ENCODE measurements at places on chromosomes 3 and 15. TPM values are rescaled to one million over a fixed set of nuclear protein-coding genes. Genes with fewer than 3 reads are reported as not detected.

GRCh38 chr3:32577581-32578556, 7.2 kb upstream of the DYNC1LI1 start:
- no peak for DNase-seq

DNA sequence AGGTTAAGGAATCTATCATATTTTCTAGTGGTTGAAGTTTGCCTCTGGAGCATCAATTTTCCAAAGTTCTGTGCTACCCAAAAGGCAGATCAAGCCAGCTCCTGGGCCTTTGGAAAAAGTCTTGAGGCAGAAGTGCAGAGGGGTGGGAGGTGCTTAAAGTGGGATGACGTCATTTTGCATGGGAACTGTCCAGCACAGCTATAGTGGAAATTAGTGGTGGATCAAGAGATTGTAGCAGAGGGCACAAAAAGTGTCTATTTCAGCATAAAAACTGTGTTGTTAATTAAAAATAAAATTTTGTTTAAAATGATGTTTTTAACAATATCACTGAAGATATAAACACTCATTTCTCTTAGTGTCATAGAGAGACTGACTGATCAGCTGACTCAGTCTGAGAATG, 221.9 kb downstream of the LRRN1 start:
- no peak for DNase-seq

- DNase-seq, result no peak
These were observed 89.7 kb downstream of the TP63 start for GRCh38 chr3:189720736-189721417.

- DNase-seq, result no peak
These were observed 337.7 kb upstream of the AGTR1 start for GRCh38 chr3:148360051-148360450.

- DNase-seq, result peak; percentile 52
These were observed 4.6 kb downstream of the THPO start for GRCh38 chr3:184373422-184373821.

GRCh38 chr3:123085932-123086627, 19.3 kb downstream of the PDIA5 start:
- DNase-seq, result no peak

- DNase-seq, result no peak
These were observed 559 bp downstream of the SENP5 start for GRCh38 chr3:196868297-196868661.

- no peak for DNase-seq
These were observed 1.0 kb downstream of the LRRC3B start for GRCh38 chr3:26623419-26624208.

GRCh38 chr3:167798443-167798842, 62.9 kb downstream of the SERPINI1 start:
- no peak for DNase-seq

DNA sequence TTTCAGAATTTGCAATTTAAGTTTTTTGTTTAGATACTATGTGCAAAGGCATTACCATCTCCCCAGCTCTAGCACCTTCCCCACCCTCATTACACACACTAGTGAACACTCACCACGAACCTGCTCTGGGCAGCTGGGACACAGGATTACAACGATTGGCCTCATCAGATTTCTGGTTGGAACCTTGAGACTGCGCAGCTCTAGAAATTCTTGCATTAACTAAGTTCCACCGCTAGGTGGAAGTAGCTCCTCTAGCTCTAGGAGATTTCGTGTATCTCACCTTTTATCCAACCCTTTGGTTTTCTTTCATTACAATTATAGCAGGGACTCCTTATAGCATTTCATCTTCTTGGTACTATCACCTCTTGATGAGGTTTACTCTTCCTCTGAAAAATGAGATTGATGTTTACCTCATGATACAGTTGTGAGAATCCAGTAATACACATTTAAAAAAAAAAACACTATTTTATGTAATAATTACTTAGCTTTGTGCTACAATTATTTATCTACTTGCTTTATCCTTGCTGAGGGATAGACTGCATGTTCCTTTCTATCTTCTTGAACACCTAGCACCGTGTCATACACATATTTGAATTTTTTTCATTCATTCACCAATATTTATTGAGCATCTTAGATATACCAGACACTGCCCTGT, 28.7 kb upstream of the PLOD2 start:
- DNase-seq, result no peak

DNA sequence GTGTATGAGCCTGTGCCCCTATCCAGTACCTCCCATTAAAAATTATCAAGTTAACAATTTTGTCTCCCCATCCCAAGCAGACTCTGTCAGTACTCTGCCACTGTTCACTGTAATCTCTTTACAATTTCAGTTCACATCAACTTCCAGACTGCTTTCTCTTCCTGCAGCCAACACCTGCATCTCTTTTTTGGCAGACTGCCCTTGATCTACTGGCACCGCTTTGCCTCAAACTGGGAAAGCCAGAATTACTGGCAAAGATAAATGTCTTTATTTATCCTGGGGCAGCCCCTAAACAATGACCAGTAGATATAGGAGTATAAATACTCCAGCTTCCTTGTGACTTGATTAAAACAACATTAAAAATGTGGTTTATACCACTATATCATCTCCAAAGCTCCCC, 494.1 kb downstream of the ZNF385D start:
- no peak for DNase-seq

DGKG gene
- total RNA-seq, result 16.2 TPM

CLEC3B gene
- 133 TPM for total RNA-seq

ZNF80 gene
- total RNA-seq, result not detected

PLCH1 gene
- 1.6 TPM for total RNA-seq

ITIH4 gene
- 5.5 TPM for total RNA-seq

CCDC54 gene
- total RNA-seq, result not detected

TMA7 gene
- total RNA-seq, result 219 TPM

MASP1 gene
- total RNA-seq, result 29.9 TPM
